ENCODE measurements at places on chromosomes 13 and 19.

GRCh38 chr19:46840498-46840942 lies 10.1 kb downstream of the AP2S1 start:
- no peak for DNase-seq

DNA sequence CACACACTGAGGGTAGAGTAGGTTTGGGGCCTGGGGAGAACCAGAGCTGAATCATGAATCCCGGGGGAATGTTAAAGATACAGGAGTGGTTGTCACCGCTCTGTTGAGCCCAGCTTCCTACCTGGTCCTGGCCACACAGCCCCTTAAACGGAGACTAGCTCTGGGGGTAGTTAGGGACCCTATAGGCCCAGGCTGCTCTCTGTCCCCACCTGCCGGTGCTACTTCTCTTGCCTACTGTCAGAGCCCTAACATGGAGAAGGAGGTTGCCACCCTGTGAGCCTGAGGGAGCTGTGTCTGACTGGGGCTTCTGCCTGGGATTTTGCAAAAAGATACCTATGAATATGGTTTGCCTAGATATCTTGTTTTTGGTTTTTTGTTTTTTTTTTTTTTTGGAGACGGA lies 36.6 kb upstream of the ZNF429 start:
- no peak for DNase-seq

DNA sequence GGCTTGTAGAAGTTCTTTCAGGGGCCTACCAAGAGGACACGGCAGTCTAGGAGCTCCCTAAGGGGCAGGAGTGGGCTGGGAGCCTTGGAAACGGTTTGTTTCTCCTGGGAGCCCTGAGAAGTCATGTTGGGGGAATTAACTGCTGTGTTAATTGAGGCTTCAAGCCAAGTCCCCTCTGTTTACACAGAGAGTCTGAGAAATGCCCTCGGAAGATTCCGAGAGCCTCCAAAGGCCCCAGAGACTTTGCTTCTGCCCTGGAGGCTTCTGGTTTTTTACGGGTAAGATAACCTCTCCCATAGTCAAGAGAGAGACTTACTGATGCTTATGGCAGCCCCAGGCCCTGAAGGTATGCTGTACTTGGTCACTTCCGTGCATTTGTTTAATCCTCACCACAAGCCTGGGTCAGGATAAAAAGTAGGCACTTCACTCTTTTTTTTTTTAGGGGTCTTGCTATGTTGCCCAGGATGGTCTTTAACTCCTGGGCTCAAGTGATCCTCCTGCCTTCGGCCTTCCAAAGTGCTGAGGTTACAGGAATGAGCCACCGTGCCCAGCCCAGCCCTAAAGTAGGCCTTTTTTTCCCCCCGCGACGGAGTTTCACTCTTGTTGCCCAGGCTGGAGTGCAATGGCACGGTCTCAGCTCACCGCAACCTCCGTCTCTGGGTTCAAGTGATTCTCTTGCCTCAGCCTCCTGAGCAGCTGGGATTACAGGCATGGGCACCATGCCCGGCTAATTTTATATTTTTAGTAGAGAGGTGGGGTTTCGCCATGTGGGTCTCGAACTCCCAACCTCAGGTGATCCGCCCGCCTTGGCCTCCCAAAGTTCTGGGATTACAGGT lies 15.2 kb downstream of the IER2 start:
- no peak for DNase-seq

GRCh38 chr19:10102787-10103236 lies 334 bp upstream of the ANGPTL6 start:
- DNase-seq = no peak

- DNase-seq = peak; percentile 57
Observed at GRCh38 chr19:47729468-47729798, 15.9 kb upstream of the NOP53 start.

DNA sequence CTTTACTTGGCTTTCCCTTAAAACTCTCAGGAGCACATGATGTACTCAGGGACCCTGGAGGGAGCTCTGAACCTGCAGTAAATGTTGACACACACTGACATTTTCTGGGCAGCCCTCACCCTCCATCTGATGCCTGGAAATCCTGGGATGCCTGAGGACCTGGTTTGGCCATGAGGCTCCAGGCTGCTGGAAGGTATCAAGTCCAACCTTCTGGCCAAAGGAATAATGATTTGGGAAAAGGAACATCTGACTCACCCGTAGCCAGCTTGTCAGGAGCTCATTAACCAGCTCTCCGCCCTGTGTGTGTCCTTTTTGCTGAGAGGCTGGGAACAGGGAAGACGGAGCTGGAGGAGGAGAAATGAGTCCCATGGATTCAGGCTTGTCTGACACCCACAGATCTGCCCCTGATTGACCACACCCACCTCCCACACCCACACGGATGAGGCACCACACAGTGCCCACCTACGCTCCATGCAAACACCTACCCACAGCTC lies 10.3 kb downstream of the ZNF558 start:
- DNase-seq = no peak

GRCh38 chr19:54029930-54030490 lies 33.7 kb downstream of the VSTM1 start:
- no peak for DNase-seq

All from skeletal muscle cell (primary cell).